NCI-H1048 (cell line): ENCODE measurements at places on chromosomes 3 and 15.

DNA sequence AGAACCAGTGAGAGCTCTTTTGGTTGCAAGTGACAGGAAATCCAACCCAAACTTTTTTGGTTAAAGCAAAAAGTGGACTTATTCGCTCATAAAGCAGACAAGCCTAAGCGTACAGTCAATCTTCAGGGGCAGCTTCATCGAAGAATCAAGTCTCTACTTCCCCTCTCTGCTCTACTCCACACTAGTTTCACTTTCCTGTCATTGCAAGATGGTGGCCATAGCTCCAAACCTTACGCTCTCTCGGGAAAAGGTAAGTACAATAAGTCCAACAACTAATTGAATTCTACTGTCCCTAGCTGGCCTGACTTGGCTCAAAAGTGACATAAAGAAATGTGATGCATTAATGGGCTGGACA, 24.9 kb upstream of the ZNF710 start:
- DNase-seq = no peak

- no peak for DNase-seq
Observed at GRCh38 chr3:25156626-25157025, 271.4 kb upstream of the RARB start.

- DNase-seq = no peak
Observed at GRCh38 chr3:193761969-193762368, 169.0 kb downstream of the OPA1 start.

DNA sequence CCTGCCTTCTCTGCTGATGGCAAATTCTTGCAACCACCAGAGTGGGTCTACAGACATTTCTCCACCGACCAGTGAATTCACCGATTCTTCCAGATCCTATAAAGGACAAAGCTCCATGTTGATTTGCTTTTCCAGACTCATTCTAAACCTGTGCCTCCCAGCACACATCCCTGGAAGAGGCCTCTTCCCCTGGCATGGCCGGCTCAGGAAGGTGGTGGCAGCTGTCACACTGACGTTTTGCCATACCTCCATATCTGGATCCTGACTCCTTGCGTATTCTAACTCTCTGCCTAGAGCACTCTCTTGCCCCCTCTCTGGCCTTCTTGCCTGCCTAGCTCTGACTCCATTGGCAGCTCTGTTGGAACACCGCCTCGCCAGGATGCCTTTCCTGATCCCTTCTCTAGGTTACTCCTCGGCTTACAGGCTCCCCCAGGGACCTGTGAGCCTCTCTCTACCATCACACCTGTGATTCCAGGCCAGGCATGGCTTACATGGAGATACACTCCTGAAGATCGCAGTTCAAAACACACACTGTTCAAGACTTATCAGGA, 31.0 kb downstream of the SLCO2A1 start:
- no peak for DNase-seq

GRCh38 chr3:12425850-12426579, 58.3 kb upstream of the TSEN2 start:
- no peak for DNase-seq

- DNase-seq = no peak
Observed at GRCh38 chr3:69079269-69080159, 651 bp downstream of the UBA3 start.

DNA sequence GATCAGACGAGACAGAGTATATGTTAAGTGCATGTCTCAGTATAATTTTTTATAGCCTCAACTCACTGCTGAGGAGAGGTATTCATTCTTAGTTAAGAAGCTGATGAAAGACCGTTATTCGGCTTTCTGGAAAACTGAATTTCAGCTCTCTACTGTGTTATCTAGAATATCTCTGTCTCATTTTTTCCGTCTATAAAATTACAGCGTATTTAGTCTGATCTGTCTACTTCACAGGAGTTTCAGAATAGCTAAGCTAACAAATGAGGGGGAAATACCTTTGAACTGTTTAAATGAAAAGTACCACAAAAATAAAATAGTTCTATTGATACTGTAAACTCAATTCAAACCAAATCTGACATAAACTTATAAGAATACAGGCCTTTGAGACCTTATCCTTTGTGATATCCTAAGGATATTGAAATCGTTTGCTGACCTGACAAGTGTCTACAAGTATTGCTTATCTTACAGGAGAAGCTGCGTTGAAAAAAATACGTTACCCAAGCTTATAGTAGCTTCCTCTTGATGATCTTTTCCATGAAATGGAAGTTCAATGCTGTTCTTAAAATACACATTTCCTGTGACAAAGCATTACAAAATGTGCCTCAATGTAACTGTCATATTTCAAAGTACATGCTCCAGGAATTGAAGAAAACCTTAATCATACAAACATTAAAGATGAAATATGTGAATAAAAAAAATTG, 104.6 kb downstream of the IL1RAP start:
- DNase-seq = no peak

- DNase-seq = no peak
Observed at GRCh38 chr3:20055020-20055775, 15.0 kb downstream of the KAT2B start.

GRCh38 chr3:117719316-117719926, 1009.8 kb downstream of the TUSC7 start:
- DNase-seq = no peak

DNA sequence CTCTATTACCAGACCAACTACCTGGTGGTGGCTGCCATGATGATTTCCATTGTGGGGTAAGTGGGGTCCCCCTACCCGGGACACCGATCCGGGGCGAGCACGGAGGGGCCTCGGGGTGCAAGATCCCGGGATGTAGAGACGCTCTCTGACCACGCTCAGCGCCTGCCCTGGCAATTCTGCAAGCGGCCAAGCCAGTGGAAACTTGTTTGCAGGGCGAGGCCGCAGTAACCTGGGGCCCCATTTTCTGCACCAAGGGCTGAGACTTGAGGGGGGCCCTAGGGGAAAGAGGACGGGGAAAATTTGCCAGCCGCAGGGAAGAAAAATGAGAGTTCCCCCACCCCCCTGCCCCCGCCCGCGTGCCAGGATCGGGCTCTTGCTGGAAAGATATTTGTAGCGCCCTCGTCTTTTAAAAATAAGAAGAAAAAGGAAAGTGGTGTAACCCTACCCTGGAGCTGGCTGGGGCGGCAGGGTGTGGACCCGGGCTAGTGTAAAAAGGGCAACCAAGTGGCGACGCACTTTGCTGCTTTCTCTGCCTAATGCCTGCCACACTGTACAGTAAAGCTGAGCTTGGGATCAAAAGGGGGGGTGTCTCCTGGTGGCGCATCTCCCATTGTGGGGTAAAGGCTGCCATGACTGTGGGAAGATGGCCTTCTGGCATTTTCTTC, 563 bp downstream of the ARL6IP5 start:
- DNase-seq = no peak

GRCh38 chr3:172442606-172443005, 5.7 kb downstream of the GHSR start:
- no peak for DNase-seq

DNA sequence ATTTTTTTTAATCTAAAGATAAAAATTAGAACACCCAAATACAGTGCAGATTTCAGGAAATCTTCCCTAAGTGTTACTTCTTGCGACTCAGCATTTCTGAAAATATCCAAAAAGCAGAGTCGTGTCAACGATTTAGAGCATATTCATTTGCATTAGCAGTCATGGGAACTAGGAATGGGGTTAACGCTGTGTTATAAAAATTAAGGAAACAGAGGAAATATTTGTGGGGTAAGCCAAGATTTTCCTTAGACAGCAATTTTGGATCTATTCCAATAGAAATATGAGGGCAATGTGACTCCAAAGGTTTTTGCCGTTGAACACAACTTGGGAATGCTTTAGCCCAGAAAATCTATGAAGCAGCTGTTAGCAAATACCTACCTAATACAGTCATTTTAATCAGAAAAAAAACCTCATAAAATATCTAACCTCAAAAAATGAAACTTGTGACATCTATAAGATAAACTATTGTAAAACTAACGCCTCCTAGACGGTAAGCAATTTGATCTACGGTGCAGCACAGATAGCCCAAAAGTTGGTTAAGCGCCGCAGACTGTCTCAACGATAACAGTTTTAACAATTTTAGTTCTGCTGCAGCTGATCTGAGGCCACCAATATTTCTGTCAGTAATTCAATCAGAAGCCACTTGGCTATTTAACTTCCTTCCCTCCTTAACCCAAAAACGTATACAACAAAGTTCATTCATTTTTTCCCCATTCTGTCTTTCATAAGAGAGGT, 5.8 kb upstream of the ATP11B start:
- no peak for DNase-seq
